ENCODE measurements at places on chromosomes 16 and 17. TPM values are rescaled to one million over a fixed set of nuclear protein-coding genes. Genes with fewer than 3 reads are reported as not detected.

Gene PPY
- not detected for total RNA-seq

DNA sequence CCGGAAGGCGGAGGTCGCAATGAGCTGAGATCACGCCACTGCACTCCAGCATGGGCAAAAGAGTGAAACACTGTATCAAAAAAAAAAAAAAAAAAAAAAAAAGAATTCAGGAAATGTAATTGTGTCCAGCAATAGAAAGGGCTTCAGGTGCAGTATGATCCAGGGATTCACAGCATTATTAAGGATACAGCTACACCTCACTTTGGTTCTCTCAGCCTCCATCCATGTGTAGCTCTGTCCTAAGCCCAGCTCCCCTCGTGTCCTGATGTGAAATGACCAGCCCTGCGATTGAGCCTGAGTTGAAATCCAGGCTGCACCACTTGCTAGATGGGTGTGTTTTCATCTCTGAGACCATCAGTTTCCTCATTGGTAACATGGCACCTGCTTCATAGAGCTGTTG, 3.0 kb downstream of the SLC5A10 start:
- no peak for DNase-seq

DNA sequence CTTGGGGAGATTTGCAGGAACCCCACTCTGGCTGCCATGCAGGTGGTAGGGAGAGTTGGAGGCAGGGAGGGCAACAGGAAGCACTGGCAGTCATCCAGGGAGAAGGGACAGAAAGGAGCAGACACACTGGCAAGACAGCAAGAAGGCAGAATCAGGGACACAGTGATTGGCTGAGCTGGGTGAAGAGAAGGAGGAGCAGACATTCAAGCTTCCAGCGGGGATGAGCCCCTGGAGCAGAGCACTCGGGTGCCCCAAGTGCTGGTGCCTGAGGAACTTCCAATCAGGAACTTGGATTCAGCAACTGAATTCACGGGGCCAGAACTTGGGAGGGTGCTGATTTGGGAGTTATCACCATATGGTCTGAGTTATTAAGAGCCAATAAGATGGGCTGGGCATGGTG, 6.3 kb upstream of the ITGA3 start:
- no peak for DNase-seq

DNA sequence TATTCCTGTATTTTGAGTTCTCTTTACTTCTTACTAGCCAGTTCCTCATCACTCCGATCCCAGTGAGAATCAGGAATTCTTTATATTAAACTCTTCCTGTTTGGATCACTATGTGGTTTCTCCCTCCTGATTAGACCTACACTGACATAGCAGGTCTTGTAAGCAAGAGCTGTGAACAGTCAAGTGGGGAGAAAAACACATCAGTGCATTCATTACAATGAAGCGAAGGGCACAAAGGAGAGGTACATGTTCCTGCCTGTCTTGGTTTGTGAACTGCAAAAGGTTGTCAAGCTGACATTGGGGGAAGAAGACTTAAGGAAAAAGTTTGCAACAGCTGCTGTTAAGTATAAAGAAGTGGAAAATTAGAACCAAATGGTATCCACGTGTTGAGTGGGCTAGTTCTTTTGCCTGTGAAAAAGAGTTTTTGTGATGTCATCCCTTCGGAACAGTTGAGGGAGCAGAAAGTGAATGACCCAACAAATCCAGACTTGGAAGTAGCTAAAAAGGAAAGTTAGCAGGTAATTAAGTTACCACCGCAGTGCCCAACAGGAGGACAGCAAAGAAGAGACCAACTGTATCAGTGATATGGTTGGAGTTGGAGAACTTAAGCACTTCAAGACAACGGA, 23.0 kb upstream of the TRIM25 start:
- DNase-seq, result no peak

GRCh38 chr16:88535191-88535856, 34.9 kb upstream of the ZC3H18 start:
- no peak for DNase-seq

DNA sequence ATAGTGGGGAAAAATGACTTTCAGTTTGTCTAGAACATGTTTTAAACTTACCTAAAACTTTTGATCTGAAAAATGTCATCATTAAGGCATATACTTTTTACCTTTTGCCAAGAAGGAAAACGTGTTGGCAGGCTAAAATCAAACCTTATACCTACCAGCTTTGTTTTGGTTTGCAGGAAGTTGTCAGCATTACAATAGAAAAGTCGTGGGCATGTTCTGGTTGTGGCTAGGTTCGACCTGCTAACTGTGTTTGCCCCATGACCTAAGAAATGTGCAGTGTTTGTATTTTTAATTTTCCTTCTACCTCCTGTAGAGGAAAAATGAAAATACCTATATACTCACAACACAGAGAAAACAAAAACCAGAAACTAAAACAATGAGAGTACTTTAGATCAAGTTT, 13.0 kb downstream of the SKAP1 start:
- no peak for DNase-seq

Gene KRT27
- not detected for total RNA-seq

- DNase-seq, result no peak
Observed at GRCh38 chr17:69643686-69644085, 229.2 kb downstream of the MAP2K6 start.

DNA sequence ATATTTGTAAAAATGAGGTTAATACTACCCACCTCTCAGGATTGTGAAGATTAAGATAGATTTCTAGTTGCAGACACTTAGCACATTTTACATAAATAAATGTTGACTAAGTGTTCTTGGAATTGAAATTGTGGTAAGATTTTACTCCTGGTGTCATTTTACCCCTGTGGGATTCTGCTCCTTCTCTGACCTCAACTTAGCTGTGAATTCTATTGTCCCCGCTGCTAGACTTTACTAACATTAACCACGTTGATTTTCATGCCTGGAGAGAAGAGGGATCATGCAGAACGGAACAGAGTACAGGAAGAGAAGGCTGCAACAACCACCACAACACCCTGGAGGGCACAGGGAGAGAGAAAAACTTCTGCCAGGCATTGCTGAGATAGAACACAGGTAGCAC, 2.1 kb upstream of the TOM1L1 start:
- DNase-seq, result no peak

GRCh38 chr17:59711936-59712335, 4.5 kb downstream of the VMP1 start:
- DNase-seq, result no peak

Gene LGALS3BP
- total RNA-seq, result 705 TPM

DNA sequence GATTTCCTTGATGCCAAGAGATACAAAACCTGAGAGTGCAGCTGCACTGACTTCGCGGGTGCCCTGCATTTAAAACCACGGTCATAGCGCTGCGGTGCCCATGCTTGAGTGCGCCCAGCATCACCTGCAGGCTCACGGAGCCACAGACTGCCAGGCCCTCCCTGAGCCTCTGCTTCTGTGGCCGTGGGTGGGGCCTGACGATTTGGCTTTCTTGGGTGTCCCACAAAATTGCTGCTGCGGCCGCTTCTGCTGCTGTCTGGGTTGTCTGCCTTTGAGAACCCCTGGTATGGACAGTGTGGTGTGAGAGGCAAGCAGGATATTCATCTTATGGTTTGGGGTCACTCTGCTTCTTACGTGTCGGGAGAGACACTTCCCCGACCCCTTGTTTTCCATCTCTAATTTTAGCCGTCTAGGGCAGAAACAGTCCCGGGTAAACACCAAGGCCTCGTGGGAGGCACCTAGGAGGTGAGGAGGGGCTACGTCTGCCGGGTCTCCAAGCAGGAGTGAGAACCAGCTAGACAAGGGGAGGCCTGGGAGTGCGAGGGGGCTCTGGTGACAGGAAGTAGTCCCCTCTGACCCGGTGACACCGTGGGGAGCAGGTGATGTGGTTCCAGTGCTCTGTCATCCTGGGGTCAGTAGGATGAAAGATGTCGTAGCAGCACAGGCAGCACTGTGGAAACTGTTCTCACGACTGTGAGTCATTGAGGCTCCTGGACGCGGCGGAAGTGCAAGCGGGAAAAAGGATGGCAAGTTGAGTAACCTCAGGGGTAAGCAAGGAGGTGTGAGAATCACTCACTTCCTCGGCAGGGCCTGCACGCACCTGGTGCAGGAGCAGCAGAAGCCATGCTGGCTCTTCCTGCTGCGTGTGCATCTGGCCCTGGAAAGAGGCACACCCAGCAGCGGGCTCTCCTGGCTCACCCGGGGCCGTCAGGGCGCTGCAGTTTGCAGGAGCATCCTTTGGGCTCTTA, 176.3 kb downstream of the RPTOR start:
- no peak for DNase-seq

GRCh38 chr16:19844945-19845641, 39.6 kb downstream of the GPRC5B start:
- DNase-seq, result no peak

Gene SCNN1B
- 0.21 TPM for total RNA-seq

DNA sequence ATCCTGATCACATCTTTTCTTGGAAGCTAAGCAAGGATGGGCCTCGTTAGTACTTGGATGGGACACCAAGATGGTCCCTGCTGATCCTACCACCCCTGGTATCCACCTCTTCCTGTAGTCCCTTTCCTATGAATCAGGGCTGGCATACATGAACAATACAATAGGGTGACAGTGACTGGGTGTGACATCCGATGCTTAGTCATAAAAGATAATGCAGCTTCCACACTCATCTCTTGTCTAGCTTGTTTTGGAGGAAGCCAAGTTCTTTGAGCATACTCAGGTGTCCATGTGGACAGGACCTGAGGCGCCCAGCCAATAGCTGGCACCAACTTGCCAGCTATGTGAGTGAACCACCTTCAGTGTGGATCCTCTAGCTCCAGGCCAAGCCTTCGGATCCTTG, 62.5 kb upstream of the NFAT5 start:
- DNase-seq, result no peak

GRCh38 chr17:80892900-80893603, 98.6 kb upstream of the CHMP6 start:
- DNase-seq, result no peak

Gene IGFBP4
- 133 TPM for total RNA-seq

DNA sequence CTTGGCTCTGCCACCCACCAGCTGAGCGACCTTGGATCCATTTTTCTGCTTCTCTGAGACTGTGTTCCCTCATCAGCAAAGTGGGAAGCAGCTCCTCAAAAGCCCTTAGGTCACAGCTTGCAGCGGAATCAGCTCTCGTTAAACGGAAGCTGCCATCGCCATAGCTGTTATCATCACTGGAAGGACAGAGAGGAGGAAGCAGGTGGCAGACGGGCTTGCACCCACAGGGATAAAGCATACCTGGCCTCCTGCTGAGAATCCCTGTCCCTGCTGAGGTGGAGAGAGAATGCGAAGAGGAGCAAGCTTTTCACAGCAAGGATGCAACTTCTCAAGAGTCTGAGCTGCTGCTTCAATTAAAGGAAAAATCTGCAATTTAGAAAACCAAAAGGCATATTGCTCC, 106.6 kb downstream of the CLEC16A start:
- no peak for DNase-seq

- DNase-seq, result peak; percentile 90
Observed at GRCh38 chr17:8409966-8410882, 12.6 kb upstream of the RNF222 start.

DNA sequence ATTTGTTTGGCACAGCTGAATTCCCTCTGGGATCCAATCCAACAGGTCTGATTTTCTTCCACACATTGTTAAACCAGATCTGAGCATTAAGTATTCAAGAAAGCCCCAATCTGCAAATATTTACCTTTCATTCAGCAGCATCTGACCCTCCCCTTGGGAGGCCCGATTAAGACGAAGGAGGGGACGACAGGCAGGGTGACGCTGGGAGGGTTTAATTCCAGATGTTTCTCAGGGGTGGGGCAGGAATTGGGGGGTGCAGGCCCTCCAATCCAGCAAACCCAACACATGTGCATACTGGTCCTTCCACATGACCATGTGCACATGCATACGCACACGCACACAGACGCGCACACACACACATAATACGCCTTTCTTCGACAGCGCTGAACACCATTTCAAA, 240.5 kb downstream of the GSG1L start:
- no peak for DNase-seq

Gene TRPV2
- total RNA-seq, result 6.6 TPM

GRCh38 chr17:59666235-59666634, 41.0 kb downstream of the PTRH2 start:
- no peak for DNase-seq

- no peak for DNase-seq
Observed at GRCh38 chr16:68229431-68230175, 6.3 kb downstream of the ESRP2 start.

DNA sequence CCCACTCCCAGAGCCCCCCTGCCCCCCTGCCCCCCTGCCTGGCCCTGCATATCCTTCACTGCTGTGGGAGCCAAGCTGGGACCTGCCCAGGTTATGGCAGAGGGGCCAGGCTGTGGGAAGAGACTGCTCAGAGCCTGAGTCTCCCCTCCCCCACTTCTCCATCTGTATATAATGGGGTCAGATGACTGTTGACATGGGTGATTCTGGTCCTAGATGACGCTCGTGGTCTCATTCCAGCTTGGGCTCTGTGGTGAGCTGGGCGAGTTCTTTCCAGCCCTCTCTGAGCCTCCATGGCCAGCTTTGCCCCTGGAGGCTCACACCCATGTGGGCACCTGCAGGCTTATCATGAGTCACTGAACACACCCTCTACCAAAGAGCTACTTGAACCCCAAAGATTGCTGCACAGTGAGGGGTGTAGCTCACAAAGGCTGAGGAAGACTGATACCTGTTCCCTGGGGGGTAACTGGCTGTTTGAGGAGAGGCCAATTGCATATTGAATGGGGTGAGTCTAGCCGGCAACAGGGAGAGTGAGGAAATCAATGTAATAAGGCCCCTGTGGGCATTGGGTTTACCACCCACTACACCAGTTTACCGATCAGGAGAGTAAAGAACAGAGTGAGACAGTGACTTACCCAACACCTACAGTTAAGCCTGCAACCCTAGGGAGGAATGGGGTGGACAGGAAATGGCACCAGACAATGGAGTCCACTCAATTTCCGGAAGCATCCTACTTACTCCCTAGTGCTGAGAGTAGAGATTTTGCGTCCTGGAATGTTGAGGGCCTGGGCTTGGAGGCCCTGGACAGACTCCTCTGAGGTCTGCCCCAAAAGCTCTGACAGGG, 4.2 kb upstream of the SREBF1 start:
- DNase-seq, result no peak

DNA sequence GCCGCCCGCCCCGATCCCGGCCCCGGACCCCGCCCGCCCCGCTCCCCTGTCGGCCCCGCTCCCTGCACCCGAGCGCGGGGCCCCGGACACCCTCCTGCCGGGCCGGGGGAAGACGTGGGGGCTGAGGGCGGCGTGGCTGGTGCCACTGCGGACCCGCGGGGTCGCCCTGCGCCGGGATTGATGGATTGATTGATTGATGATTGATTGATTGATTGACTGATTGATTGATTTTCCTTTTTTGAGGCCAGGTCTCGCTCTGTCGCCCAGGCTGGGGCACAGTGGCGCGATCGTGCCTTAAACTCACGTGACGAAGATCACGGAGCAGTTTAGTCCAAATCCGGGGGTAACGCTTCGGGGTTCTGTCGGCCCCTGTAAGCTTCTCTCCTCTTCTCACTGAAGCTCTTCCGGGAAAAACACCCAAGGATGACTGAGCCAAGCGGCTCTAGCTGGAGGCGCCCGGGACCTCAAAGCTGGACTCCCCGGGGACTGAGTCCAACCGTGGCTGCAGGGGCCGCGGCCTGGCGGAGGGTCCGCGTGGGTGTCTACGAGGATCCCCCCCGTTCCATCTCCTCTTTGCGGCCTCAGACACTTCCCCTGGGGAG, 40.2 kb upstream of the BHLHA9 start:
- DNase-seq, result no peak

- no peak for DNase-seq
Observed at GRCh38 chr16:14310519-14310991, 239.4 kb downstream of the MRTFB start.

- no peak for DNase-seq
Observed at GRCh38 chr16:9232102-9232770, 140.8 kb downstream of the HAPSTR1 start.
